ENCODE measurements at places on chromosomes 11 and 22.
A peak's percentile ranks its signal among the peaks of the same experiment; 100 is the strongest.

GRCh38 chr22:27754247-27754887 lies 47.2 kb downstream of the MN1 start:
- DNase-seq = no peak

DNA sequence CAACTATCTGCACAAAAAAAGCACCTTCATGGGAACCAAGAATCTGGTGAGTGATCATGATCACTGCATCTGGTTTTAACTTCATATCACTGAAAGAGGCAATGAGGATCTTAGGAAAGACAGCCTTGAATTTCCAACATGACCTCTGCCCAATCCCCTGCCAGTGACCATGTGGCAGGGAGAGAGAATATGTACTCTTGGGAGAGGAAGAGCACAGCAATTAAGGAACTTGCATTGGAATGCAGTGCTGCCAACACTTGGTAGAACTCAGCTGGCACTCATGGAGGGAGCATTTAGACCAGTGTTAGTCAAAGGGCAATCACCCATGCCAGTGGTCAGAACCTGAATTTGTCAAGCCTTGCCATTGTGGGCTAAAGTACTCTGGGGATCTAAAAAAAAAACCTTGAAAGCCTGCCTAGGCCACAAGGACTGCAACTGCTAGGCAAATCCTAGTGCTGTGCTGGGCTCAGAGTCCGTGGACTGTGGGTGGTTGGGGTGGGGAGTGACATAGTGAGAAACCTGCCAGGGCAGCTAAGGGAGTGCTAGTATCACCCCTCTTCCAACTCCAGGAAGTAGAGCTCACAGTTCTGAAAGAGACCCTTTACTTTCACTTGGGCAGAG lies 23.1 kb downstream of the JRKL start:
- no peak for DNase-seq

- no peak for DNase-seq
Measured at GRCh38 chr22:39471381-39472141, 14.7 kb downstream of the MGAT3 start.

DNA sequence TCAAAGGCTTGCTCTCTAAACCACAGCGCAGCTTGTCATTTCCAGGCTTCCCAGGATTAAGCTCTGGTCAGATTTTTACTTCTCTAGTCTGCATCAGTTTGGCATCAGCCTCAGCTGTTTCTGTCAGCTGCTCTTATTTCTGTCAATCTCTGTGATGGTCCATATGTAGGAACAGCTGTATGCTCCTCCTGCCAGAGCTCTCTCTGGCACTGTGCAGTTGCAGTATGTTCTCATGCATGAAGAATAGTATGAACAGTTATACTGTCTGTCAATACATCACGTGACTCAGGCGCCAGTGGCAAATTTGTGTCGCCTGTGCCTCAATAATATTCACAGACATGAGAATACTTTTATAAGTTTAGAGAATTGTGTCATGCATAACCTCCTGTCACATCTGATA lies 6.7 kb downstream of the OR6M1 start:
- DNase-seq = no peak

- DNase-seq = peak; percentile 21
Measured at GRCh38 chr11:94171693-94172440, 43.2 kb downstream of the PANX1 start.

GRCh38 chr11:372809-373715 lies 3.8 kb downstream of the B4GALNT4 start:
- DNase-seq = no peak

GRCh38 chr22:49404576-49405241 lies 423.0 kb downstream of the BRD1 start:
- DNase-seq = no peak

- DNase-seq = no peak
Measured at GRCh38 chr11:126080161-126080941, 17.7 kb upstream of the CDON start.

- no peak for DNase-seq
Measured at GRCh38 chr11:29251738-29252137, 765.1 kb downstream of the KCNA4 start.

DNA sequence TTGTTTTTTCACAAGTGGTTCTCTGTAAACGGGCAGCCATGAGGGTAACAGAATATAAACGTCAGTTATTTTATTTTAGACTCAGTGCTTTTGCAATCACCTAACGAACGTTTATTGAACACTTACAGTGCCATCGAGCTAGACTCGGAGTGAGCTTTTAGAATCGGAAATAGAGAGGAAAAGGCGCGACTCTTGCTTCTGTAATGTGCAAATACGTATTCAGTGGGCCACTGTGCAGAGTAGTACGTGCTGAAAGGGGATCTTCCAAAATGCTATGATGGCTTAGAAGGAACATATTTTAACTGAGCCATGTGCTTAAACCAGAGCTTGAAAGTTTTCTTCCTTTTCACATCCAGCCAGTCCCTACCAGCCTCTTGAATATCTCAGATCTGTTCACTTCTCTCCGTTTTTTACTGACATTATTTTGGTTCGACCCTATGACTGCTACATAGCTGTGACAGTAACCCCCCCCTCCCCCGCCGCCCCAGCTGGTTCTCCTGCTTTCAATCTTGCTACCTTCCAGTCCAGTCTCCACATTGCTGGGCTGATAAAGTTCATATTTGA lies 468 bp downstream of the DDIAS start:
- DNase-seq = no peak

DNA sequence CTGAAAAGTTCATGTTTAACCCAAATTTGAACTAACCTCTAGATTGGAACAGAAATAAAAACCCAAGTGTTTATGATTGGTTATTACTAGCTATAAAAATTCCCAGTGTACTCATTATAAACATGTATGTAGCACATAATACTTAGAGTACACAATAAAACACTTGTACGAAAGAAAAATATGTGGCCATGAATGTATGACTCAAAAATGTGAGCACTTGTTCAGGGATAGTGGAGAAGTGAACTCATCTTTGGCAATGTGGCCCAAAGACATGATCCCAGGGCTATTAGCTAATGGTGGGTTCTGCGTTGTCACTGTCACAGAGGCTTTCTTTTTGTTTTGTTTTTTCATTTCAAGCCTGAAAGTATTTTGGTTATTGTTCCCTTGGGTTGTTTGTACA lies 72.0 kb downstream of the PPFIBP2 start:
- DNase-seq = no peak

- no peak for DNase-seq
Measured at GRCh38 chr11:130897262-130898182, 18.8 kb downstream of the SNX19 start.

- DNase-seq = peak; percentile 47
Measured at GRCh38 chr11:72813740-72814285, 398 bp upstream of the ATG16L2 start.

GRCh38 chr11:86984701-86985100 lies 29.5 kb upstream of the FZD4 start:
- DNase-seq = no peak

- no peak for DNase-seq
Measured at GRCh38 chr11:111523343-111523742, 8.8 kb downstream of the HOATZ start.

DNA sequence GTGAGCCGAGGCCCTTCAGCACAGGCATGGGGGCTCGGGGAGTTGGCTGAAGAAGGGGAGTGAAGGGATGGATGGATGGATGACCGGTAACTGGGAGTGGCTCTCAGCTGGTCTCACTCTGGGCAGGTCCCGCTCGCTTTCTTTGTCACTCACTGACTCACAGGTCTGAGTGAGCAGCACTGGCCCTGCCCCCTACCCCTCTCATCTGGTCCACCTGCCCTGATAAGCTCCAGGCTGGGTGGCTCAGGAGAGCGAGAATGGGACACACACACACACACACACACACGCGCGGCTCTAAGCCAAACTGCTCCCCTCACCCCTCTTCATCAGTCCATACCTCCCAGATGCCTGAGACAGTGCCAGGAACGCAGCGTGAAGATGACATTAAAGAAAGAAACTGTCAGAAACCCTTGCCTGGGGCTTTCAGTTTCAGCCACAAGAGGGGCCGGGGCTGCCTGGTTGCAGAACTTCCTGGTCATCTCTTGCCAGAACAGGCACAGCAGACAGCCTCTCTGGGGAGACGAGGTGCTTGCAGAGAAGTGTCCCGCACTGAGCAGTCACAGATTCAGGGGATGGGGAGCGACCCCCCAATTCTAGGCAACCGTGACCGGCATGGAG lies 16.5 kb upstream of the SHISAL1 start:
- DNase-seq = no peak

GRCh38 chr11:13939961-13940906 lies 22.3 kb upstream of the SPON1 start:
- no peak for DNase-seq

GRCh38 chr11:63553759-63554158 lies 9.4 kb downstream of the PLAAT2 start:
- no peak for DNase-seq

DNA sequence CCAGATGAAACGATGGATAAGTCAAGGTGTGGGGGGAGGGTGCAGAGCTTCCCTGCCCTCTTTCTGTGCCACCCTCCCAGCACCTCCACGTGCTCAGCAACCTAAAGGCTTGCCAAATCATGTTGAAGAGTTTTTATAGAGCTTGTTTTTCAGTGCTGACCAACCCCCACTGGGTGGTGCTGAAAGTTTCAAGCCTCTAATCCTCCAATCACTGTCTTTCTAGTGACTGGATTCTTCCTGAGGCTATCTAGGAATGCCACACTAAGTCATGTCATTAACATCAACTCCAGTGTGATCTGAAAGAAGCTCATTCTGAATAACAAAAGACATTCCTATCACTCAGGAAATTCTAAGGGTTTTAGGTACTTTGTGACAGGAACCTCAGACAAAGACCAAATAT lies 382.6 kb downstream of the DYNC2H1 start:
- DNase-seq = no peak

DNA sequence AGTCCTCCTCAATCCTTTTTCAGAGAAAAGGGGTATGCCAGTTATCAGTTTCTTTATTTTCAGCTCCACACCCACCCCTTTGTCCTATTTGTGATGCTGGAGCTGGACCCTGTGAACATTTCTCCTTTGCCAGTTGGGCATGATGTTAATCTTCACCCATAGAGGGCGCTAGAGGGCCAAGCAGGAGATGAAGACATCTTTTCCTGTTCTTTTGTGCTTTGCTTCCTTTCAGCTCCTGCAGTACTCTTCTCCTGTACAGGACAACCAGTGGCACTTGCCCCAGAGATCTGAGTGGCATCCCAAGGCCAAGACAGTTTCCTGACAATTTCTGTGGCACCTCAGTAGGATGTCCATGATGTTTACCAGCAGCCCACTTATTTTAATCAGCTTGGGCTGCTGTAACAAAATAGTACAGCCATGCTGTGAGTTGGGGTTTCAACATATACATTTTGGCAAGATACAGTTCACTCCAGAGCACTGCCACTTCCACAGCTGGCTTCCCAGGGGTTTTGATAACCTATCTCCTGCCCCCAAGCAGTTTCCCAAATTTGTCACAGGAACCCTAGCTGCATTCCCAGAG lies 4.6 kb downstream of the SAA2 start:
- peak; percentile 33 for DNase-seq

- DNase-seq = no peak
Measured at GRCh38 chr11:121522043-121522941, 69.5 kb upstream of the SORL1-AS1 start.

DNA sequence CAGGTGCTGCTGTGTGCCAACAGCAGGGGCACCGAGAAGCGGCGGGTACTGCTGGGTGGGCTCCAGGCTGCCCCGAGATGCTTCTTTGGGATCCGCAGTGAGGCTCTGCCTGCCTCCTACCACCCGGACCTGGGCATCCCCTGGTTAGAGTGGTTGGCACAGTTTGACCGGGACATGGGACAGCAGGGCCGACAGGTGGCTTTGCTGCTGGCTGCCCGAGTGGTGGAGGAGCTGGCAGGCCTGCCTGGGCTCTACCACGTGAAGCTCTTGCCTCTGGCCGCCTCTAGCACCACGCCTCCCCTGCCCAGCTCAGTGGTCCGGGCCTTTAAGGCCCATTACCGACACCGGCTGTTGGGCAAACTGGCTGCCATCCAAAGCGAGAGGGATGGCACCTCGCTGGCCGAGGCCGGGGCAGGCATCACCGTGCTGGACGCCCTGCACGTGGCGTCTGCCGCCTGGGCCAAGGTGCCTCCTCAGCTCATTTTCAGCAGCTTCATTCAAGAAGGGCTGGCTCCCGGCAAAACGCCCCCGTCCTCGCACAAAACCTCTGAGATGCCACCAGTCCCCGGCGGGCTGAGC lies 1.9 kb downstream of the TIGD3 start:
- DNase-seq = no peak

DNA sequence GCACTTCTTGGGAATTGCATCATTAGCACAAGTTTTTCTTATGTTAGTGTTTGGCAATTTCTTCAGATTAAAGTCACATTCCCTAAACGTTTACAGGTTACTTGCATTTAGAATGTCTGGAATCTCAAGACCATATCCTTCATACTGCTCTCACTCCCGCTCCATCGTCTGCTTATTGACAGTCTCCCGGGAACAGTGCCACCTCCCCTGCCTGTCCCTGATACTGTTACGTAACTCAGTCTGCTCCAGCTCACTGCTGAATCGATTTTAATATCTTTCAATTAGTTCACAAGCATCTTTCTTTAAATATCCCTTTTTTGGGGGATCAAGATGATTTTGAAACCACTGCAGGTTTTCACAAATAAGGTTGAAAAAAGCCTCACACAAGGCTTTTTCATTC lies 48.2 kb downstream of the GLYATL2 start:
- DNase-seq = no peak

GRCh38 chr11:1548221-1549070 lies 23.6 kb downstream of the DUSP8 start:
- no peak for DNase-seq

GRCh38 chr22:50508897-50509296 lies 873 bp downstream of the NCAPH2 start:
- no peak for DNase-seq

- no peak for DNase-seq
Measured at GRCh38 chr11:92697461-92698312, 271.8 kb upstream of the MTNR1B start.

DNA sequence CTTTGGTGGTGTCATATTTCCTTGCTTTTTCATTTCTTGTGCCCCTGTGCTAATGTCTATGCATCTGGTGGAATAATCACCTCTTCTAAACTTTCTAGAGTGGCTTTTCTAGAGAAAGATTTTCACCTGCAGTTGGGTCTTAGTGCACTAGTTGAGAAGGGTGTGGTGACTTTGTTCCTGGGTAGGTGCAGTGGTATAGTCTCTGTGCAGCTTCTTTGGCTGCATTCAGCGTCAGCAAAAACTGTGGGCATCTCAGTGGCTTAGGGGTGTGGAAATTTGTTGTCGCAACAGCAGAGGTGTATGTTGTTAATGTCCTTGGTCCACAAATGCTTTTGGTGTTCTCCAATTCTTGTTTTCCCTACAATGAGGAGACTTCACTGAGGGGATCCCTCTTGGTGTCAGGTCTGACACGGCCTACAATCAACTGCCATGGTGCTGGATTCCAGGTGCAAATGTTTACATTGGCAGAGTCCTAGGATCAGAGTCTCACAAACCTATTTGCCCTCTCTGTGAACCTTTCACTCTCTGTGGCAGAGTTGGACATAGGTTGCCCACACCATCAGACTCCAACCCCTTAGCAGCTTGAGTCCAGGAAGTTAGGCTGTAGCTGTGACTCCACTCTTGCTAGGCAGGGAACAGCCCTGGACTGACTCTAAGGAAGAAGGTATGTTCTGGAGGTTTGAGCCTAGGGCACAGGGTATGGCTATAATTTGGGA lies 48.8 kb downstream of the GDPD4 start:
- no peak for DNase-seq

GRCh38 chr22:49633010-49633324 lies 194.7 kb downstream of the BRD1 start:
- DNase-seq = no peak
